GM03348 (cell line): ENCODE measurements at places on chromosomes 2 and 18.
A peak's percentile ranks its signal among the peaks of the same experiment; 100 is the strongest.

DNA sequence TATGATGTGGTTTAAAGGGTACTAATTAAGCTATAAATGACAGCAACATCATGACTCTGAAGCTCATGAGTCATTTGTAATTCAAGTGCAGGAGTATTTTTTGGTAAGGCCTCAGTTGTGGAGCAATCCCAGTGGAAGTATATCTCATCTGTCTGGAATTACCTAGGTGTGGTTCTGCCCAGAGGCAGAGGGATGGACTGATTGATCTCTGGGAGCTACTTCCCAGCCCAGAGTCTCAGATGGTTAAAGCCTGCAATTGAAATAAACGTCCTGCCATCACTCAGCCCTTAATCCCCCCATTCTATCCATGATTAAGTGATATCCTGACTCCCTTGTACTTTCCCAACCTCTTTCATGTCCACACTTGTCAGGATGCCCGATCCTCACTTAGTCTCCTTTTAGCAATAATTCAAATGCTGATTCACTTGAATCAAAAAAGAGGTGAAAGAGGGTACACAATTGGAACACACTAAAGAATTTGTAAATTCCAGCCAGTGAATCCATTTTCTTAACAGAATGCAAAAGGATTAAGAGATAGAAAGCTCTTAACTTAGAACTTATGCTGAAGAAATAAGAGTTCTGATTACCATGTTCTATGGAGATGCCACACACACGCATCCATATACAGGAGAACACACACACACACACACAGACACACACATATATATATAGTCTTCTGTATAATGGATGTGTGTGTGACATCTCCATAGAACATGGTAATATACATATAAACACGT, 664.4 kb downstream of the NYAP2 start:
- DNase-seq = peak; percentile 72

- DNase-seq = peak; percentile 42
Observed at GRCh38 chr2:197813093-197813787, 8.8 kb downstream of the PLCL1 start.

- no peak for DNase-seq
Observed at GRCh38 chr2:39265315-39265714, 21.5 kb upstream of the CDKL4 start.

DNA sequence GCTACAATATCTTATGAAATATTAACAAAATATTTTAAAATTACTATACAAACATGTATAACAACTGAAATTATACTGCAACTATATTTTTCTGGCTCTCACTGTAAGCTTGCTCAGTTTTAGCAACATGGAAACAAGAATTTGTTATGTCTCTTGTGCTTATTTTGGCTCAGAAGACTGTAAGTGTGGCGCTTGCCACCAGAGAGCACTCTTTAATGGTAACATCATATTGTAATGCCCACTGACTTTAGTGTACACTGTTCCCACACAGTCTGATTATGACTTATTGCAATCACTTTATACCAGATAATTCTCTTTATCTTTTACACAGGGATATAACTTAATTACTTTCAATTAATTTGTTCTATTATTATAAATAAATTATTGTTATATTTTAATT, 1500.6 kb upstream of the TMEFF2 start:
- DNase-seq = peak; percentile 37

- no peak for DNase-seq
Observed at GRCh38 chr18:58609536-58609993, 19.3 kb downstream of the ALPK2 start.

DNA sequence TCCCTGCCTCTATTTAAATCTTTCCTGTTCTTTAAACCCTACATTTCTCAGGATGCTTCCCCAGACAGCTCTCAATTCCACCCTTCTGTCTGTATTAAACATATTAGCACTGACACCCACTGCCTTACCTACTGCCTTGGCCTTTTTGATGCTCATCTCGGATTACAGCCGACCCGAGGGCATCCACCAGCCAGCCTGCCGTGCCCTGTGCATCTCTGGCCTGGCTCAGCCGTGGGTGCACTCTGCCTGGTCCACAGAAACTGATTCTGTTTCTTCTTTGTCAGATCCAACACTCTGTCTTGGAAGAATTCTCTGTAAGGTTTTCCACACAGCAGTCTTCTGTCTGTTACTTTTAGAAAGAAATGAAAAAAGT, 27.2 kb downstream of the TANC1 start:
- no peak for DNase-seq

- peak; percentile 48 for DNase-seq
Observed at GRCh38 chr2:45585267-45585861, 25.7 kb downstream of the SRBD1 start.

DNA sequence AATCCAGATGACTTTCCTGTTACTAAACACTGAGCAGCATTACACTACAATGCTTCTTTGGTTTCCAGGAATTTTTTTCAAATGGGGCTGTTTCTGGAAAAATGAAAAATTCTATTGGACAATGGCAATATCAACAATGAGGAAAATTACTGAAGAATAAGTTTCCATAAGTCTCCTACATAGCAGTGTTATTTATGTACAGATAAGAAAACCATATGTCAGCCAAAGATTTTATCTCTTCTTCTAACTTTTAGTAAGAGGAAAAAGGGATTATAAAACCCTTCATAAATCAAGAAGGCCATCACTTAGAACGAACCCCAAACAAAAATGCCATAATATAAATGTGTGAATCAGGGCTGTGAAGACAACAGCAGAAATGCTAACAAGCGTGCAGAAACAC, 31.6 kb upstream of the NOSTRIN start:
- DNase-seq = no peak

GRCh38 chr2:205715831-205716525, 33.7 kb downstream of the NRP2 start:
- no peak for DNase-seq

DNA sequence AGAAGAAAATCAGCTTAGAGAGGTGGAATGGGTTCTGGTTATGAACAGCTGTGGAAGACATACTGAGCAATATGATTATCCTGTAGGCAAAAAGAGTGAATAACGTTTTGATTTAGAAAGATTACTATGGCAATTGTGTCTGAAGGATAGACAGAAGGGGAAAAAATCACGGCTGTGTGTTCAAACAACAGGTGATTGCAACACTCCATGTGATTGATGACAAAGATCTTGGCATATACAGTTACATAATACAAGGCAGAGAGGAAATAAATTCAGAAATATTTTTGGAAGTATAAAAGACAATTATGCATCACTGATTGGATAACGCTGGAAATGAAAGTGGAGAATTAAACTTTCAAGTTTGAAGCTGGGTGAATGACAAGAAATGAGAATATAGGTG, 58.5 kb upstream of the KCNJ3 start:
- DNase-seq = no peak

- no peak for DNase-seq
Observed at GRCh38 chr2:69636395-69636794, 7.1 kb downstream of the AAK1 start.

GRCh38 chr18:9991011-9992000, 77.5 kb downstream of the VAPA start:
- no peak for DNase-seq

DNA sequence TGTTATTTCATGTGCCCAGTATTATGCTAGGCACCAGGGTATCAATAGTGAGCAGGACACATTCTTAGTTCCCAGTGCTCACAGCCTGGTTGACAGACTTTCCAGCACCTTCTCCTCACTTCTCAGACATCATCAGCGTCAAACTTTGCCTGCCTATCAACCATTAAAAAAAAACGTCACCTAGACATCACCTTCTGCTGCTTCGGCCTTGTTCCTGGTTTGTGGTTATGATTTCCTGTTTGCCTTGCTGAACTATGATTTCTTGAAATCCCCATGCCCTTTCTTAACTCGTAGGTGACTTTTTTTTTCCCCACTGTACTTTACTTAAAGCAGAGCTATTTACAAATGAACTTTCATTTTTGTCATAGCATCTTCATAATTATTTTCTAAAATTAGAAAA, 60.4 kb upstream of the NABP1 start:
- no peak for DNase-seq

DNA sequence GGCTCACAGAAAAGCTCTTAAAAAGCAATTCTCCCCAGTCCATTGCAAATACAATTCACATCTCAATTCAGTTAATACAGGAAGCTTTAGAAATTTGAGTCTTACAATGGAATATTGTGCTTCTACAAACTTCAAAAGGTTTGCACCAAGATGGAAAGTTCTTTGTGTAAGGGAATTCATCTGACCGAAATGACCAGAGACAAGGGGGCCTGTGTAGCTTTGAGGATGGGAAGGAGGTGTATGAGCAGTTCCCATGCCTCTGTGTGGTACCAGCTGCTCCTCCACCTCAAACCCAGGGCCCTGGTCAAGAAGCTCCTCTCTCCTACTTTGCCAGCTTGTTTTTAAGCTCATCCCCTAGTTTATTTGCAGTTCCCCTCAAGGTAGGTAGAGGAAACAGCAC, 312.8 kb upstream of the PKDCC start:
- no peak for DNase-seq

GRCh38 chr18:58535340-58536201, 93.3 kb downstream of the ALPK2 start:
- no peak for DNase-seq

DNA sequence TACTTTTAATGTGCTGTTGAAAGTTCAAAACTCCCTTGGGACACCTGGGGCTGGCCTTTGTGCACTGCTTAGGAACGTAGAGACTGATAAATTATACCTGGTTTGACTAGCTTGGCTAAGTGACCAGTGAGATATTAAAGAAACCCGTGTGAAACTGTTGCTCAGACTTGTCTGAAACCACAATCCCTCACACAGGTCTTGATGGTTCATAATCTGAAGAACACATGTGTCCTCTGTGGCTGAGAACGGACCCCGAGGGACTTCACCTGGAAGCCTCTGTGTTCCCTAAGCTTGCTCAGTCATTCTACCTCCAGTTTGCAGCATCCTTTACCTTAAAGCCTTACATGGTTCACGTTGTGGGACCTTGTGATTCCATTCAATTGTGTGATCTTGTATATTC, 218.8 kb downstream of the CBLN2 start:
- no peak for DNase-seq
